ENCODE measurements at places on chromosomes 11 and 22.
A peak's percentile ranks its signal among the peaks of the same experiment; 100 is the strongest.

- peak; percentile 48 for DNase-seq
Observed at GRCh38 chr11:44286268-44286880, 23.6 kb downstream of the ALX4 start.

DNA sequence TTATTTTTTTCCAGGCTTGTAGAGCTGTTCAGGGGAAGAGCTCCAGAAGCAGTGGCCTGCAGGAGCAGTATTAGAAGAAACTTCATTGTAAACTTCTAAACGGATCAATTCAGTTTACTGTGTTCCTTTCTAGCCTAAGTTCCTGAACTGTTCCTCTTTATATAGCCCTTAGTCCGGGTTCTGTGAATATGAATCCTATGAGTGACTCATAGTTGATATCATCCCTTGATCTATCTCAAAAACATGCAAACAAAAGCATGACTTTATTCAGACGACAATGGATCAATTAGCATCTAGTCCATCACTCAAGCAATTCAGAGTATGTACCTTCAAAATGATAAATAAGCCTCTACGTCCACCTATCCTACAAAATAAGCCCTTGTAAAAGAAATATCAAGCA is at the start of gene MMP12:
TSS of gene MMP12 (minus strand) at position 131 of the 400 bp plus-strand sequence. CDS start at position 86, 45 bp downstream.
- DNase-seq: no peak

DNA sequence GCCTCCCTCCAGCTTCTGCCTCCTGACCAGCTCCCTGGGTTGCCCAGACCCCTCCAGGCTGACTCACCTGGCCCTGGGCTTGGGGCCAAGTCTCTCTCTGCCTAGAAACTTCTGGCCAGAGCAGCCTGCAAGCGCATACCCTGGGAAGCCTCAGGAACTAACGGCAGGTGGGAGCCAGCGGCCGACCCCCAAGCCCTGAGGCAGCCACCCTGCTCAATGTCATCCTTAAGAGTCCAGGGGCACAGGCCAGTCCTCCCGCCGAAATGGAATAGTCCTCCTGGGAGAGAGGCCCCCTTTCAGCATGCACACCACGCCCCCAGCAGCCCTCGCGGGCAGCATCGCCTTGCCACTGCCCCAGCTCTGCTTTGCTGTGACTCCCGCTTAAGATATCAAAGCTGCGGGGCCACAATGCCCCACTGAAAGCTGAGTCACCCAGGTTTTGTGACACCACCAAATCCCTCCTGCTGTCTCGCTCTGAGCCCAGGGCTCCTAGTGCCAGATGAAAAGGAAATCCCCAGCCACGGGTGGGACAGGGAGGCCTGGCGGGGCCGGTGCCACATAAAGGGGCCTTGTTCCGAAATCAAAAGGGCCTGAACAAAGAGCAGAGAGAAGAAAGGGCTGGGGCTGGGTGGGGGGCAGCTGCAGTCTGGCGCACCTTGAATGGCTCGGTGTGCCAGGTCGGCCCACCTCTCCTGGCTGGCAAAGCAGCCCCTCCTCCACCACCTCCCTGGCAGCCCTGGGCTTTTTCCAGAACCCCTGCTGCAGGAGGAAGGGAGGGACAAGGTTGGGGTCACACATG is 21.4 kb upstream of the FGF3 start:
- DNase-seq: no peak

DNA sequence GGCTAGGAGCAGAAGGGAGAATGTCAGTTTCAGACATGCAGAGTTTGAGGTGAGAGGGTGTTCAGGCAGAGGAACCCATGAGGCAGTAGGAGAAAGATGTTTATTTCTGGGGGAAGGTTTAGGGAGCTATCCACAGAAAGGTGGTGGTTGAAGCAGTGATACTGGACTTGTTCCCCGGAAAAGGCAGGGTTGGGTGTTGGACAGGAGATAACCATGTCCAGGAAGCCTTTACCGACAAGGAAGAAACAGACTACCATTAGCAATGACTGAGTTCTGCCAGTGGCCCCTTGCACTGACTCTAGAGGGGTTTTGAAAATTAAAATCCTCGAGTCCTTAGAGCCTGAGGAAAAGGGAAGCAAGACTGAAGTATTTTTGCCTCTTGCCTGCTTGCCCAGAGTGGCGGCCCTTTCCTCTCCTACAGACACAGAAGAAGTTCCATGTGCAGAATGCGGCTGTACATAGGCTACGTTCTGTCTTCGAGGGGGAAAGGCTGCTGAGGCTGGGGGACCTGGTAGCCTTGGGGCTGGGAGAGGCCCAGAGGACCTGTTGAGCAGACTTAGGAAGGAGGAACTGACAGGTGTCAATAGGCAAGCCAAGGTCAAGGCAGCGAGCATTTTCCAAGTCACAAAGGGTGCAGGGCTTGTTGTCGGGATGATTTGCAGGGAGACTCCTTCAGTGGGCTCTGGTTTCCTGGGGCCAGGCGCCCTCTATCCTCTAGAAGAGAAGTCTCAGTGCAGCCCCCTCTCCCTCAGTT is 146.7 kb downstream of the LDLRAD3 start:
- no peak for DNase-seq

DNA sequence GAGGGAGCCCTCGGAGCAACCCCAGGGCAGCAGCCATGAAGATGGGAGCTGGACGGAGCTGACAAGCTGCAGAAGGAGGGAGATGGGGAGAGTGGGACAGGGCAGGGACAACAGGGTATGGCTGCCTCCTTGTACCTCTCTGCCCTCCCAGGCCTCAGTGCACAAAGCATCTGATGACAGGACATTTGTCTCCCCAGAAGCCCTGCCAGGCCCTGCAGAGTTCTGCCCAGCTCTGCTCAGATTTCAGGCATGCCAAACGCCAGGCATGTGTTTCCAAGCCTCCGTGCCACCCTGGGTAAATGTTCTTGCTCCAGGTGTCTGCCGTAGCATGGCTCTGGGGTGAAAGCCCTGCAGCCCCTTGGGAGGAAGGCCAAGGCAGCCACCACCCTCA is 1.1 kb upstream of the IFITM10 start:
- no peak for DNase-seq

DNA sequence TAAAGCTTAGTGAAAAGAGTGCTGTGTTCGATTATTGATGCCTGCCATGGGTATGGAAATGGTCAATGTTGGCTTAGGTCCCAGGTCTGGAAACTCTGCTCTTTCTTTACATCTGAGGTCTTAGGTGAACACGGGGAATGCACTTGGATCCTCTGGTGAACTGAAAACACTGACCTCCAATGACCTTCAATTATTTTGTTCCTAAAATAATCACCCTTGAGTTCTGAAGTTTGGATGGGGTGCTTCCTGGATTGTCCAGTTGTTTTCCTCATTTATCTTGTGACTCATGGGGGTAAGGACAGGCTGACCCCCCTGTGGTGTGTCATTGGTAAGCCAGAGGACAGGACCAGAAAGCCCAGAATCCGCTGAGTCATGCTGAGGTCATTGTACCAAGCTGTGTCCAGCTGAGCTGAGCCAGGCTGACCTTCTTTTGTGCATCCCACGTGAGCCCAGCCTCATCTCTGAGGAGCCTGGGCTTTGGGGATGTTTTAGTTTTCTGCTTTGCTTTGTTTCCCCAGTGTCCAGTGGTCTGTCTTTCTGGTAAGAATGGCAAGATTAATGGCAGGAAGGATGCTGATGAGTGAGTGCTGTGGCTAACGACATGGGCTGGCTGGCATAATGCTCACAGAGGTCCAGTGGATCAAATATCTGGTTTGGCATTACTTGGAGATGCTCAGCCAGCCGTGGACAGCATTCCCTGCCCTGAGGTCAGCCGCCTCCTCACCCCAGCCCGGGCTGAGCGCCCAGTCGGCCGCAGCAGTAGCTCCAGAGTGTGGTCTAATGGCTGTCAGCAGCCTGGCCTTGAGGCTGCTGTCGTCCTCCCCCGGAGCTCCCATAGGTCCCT is 35.6 kb downstream of the AMPD3 start:
- no peak for DNase-seq

- no peak for DNase-seq
Observed at GRCh38 chr11:3156282-3156660, 8.8 kb downstream of the OSBPL5 start.

- no peak for DNase-seq
Observed at GRCh38 chr11:1280116-1281035, 29.1 kb downstream of the TOLLIP start.

DNA sequence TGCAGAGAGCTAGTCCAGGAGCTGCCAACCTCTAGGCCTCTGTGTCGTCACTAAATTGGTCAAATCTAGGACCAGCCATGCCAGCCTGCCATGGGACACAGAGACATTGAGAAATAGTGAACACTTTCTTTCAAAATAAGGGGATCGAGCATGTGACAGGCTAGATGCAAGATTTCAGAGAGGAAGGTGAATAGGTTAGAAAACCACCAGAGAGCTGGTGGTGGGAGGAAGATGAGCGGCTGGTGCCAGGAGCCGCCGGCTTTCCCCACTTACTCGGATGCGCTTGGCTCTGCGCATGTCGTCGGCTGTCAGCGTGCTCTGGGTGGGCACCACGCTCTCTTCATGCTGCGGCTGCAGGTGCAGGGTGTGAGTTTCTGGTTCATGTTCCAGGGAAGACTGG is 35.4 kb upstream of the NFRKB start:
- no peak for DNase-seq

DNA sequence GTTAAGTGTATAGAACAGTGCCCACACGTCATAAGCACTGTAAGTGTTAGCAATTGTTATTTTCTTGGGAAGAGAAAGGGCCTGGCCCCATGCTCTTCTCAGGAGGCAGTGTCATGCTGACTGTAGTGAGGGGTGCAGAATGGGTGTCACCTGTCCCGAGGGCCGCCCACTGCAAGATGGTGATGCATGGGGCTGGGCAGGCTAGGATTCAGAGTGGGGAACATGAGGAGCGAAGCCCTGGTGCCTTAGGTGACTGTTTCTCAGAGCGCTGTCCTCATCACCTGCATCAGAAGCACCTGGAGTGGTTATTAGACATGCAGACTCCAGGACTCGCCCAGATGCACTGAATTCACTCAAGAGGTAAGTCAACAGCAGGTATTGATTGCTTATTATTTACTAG is 101.0 kb upstream of the PARVA start:
- no peak for DNase-seq

GRCh38 chr11:36249246-36249645 is 40.0 kb downstream of the COMMD9 start:
- DNase-seq: no peak

GRCh38 chr11:129785383-129786111 is 30.1 kb upstream of the TMEM45B start:
- DNase-seq: no peak

DNA sequence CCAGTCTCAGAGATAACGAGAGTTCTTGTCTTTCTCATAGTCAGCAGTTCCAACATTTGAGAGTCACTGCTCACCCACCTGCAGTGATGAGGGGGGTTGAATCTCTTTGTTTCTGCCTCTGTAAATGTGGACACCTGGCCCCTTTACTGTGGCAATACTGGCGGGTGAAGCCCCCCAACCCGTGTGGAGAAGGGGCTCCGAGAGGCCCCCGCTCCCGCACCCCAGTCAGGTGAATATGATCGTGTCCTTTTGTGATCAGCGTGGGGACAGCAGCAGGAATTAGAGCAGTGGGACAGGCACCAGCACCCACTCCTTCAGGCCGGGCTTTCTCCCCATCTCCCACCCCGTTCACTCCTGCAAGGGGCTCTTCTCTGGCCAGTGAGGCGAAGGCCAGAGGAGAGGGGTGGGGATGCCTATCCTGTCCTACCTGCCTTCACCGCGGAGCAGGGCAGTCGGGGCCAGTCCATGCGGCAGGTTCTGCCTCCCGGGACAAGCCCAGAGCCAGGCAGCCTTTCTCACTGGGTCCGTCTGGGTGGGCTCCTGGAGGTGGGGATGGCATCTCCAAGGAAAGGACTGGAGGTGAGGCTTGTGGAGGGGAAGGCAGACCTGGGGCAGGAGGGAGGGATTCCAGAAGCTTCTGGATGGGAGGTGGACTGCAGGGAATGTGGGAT is 12.7 kb upstream of the CELSR1 start:
- DNase-seq: no peak

DNA sequence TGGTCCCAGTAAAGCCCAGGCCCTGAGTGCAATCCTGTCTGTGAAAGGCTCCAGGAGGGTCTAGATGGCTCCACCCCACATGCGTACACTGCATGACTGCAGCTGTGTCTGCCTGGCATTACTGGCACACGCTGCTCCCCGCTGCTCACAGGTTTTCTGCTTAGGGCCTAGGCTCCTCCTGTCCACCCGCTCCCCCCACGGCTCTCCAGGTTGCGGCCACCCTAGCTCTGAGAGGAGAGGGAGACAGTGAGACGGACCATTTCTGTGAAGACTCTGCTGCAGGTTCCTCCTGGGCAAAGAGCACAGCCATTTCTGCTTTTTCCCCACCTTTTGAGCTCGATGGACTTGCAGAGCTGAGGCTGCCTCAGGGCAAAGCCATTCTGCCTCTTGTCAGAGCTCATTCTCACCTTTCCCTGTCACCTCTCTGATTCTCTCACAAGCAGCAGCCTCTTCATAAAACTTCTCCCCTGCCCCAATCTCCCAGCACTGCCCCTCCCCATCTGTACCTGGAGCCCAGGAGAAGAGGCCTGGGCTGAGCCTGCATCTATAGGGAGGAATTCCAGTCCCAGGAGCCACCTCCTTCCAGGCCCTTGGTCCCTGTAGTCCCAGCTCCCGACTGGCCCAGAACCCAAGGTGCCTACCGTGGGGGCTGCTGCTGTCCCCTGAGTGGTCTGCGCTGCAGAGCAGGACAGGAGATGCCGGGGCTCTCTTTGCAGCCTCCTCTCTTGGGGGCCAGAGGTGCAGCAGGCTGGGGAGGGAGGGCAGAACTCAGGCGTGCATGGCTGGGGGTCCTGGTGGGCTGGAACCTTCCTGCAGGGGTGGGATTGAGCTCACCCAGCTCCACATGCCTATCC is 433.7 kb upstream of the B3GAT1 start:
- DNase-seq: no peak

DNA sequence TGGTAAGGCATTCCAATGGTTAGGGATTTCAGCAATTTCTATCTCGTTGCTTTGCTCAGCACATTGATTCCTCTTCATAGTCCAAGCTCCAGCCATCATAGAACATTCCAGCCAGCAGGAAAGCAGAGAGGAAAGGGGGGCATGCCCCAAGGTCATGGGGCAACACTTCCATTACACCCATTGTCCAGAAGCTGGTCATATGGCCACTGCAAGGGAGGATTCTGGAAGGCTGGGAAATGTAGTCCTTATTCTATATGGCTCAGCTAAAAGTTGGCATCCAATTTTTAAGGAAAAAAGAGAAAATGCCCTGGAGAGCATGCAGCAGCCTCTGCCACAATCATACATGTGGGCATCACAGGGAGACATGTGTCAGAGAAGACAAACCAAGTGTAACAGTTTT is 47.1 kb upstream of the RCN1 start:
- no peak for DNase-seq

Measured in CD4-positive, alpha-beta T cell treated with Interleukin-12 subunit alpha and Interleukin-12 subunit beta, for 1 hour (primary cell).